ENCODE measurements at places on chromosomes 7 and 10. TPM values are rescaled to one million over a fixed set of nuclear protein-coding genes. Genes with fewer than 3 reads are reported as not detected.

- no peak for DNase-seq
Observed at GRCh38 chr10:56633876-56634452, 272.9 kb upstream of the ZWINT start.

Gene FZD8
- 4.1 TPM for polyA plus RNA-seq

GRCh38 chr10:80540981-80541750, 3.5 kb downstream of the SH2D4B start:
- DNase-seq, result no peak

DNA sequence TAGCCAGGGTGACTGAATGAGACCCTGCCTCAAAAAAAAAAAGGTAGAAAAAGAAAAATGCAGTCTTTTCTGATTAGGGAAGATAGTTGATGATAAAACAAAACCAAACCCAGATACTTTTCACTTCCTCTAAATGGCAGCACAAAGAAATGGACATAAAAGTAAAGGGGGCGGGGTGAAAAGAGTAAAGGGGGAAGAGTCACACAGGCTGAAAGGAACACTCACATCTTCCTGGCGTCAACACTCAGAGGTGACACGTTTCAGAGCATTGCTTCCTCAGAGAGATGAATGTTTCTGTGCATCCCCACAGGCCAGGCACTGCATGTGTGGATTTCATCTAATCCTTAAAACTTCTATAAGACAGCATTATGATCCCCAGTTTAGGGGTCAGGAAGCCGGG, 81.2 kb downstream of the HIPK2 start:
- no peak for DNase-seq

GRCh38 chr7:16652240-16652583, 6.2 kb downstream of the BZW2 start:
- no peak for DNase-seq

Gene MASTL
- polyA plus RNA-seq, result 4.1 TPM

- no peak for DNase-seq
Observed at GRCh38 chr10:13924040-13924725, 337.4 kb downstream of the PRPF18 start.

- no peak for DNase-seq
Observed at GRCh38 chr10:71667387-71667752, 52.2 kb downstream of the C10orf105 start.

DNA sequence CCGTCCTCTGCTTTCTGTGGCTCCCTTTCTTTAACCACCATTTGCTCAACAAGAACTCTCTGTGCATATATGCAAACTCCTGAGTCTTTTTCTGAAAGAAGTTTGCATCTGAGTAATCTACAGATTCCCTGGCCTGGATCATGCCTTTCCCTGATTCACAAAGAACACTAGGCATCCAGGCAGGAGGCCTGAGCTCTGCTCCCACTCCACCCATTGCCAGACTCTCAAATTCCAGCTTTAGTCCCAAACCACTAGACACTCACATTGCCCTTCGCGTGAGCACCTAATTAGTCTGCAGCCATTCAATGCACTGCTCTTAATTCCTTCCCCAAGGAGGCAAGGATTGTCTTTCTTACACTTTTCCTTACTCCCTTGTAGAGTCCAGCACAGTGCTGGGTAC, 60.9 kb downstream of the ABCC2 start:
- no peak for DNase-seq

- DNase-seq, result no peak
Observed at GRCh38 chr10:29946953-29947700, 112.3 kb downstream of the JCAD start.

Gene SDK1
- polyA plus RNA-seq, result 3.2 TPM

Gene LOXL4
- 0.44 TPM for polyA plus RNA-seq

- no peak for DNase-seq
Observed at GRCh38 chr10:110681023-110681681, 37.0 kb downstream of the RBM20 start.

- DNase-seq, result no peak
Observed at GRCh38 chr7:31373337-31374289, 33.1 kb upstream of the NEUROD6 start.

DNA sequence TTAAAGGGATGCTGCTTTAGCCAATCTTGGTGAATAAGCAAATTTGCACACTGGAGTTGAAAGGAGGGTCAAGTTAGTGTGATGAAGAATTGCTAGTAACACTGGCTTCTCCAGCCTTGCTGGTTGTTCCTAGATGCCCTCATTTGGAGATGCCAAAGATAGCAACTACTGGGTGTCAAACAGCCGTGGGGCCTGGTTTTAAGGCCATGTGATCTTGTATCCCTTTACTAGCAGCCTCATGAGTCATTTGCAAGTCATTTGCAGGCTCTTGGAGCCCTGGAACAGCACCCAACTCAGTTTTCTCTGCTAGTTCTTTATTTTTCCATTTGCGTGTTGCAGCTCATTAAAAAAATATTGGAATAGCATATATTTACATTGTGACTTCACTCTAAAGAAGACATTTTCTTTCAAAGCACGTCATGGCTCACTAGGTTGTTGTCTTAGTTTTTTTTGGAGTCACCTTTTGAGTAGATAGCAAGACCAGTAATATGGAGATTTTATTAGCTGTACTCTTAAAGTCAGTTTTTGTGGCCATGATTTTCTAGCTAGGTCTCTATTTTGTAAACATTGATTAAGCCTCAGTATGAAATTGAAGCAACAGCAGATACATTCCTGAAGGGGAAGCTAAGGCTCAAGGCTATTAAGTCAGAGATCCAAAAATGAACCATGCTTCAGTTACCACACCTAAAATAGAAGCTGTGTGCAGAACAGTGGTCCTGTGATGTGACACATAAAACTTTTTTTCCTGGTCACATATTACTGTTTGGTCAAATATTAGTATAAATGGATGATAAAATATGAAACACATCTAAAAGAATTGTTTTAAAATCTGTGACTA, 1.3 kb downstream of the LSMEM1 start:
- DNase-seq, result no peak
